ENCODE measurements at places on chromosomes 5 and 9.

GRCh38 chr5:91144491-91145332 lies 238.4 kb downstream of the ARRDC3 start:
- no peak for DNase-seq

DNA sequence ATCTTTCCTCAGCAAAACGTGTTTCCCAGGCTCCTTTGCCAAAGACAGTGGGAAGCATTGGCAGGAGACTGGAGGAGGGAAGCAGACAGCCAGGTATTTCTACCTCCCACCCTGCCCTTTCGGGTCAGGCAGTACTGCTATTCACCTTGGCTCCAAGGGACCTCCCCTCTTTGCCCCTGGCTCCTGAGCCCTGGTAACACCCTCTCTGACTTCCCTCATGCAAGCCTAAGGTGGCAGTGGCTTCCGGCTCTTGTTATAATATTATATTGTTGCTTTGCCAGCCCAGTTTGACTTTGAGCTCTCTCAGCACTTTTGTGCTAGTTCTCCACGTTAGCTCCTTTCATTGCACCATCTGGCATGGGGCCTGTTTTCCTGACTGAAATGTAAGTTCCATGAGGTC lies 81.6 kb upstream of the IFNK start:
- no peak for DNase-seq

- no peak for DNase-seq
These were observed 117.5 kb upstream of the FSTL4 start for GRCh38 chr5:133729800-133730199.

DNA sequence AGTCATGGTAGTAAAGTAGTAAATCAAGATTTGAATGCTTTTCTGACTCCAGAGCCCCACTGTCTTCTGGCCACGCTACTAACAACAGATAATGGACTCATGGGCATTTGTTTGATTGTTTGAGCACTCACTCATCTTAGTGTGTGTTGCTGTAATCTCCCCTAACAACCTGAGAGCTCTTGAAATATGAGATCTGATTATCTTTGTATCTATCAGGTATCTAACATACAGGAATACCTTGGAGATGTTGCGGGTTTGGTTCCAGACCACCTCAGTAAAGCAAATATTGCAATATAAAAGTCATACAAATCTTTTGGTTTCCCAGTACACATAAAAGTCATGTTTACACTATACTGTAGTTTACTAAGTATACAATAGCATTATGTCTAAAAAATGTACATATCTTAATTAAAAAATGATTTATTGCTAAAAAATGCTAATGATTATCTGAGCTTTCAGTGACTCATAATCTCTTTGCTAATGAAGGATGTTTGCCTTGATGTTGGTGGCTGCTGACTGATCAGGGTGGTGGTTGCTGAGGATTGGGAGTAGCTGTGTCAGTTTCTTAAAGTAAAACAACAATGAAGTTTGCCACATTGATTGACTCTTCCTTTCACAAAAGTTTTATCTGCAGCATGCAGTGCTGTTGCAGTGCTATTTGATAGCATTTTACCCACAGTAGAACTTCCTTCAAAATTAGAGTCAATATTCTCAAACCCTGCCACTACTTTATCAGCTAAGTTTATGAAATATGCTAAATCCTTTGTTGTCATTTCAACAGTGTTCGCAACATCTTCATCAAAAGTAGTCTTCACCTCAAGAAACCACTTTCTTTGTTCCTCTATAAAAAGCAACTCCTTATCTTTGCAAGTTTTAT lies 92.2 kb downstream of the ZNF462 start:
- DNase-seq: no peak

DNA sequence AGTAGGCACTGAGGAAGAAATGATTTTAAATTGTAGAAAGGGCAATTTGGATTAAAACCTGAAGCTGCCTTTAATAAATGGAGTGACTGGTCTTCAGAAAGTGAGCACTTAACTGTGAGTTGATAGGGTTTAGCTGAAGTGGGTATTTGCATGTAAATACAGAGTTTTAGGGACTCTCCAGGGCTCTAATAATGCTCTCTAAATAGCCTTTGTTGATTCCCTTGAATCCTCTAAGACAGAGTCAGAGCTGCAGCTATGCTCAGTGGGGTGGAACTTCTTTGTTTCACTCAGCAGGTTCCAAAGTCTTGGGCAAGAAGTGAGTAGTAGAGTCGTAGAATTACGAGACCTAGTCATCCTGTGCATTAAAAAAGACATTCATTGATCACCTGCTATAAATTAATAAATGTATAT lies 21.4 kb downstream of the GLRA1 start:
- no peak for DNase-seq

- no peak for DNase-seq
These were observed 302.6 kb downstream of the KIF4B start for GRCh38 chr5:155316070-155316714.

DNA sequence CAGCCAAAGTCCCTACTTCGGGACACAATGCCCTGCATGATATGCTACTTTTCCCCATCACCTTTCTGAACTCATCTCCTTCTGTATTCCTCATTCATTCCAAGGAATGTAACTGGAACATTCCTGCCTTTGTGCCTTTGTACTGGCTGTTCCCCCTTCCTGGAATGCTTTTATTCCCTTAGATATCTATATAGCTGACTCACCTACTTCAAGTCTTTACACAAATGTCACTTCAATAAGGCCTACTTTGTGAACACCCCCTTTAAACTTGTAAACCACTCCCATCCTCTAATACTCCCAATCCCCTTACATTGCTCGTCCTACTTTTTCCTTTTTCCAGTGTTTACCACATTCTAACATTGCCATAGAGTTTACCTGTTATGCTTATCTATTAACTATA lies 2.4 kb downstream of the NOL6 start:
- no peak for DNase-seq

- DNase-seq: no peak
These were observed 15.0 kb upstream of the TIFAB start for GRCh38 chr5:135467051-135467625.

GRCh38 chr5:10576790-10577189 lies 12.9 kb downstream of the ANKRD33B start:
- DNase-seq: no peak

DNA sequence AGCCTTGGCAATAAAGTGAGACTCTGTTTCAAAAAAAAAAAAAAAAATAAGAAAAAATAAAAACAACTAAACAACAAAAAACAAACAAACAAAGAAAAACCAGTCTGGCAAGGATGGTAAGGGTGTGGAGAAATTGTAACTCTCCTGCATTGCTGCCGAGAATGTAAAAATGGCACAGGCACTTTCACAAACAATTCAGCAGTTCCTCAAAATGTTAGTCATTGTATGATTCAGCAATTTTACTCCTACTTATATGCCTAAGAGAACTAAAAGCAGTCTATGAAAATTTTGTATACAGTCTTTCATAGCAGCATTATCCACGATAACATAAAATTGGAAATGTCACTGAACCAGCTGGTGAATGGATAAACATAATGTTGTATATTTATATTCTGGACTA lies 280.4 kb downstream of the CDH9 start:
- no peak for DNase-seq

DNA sequence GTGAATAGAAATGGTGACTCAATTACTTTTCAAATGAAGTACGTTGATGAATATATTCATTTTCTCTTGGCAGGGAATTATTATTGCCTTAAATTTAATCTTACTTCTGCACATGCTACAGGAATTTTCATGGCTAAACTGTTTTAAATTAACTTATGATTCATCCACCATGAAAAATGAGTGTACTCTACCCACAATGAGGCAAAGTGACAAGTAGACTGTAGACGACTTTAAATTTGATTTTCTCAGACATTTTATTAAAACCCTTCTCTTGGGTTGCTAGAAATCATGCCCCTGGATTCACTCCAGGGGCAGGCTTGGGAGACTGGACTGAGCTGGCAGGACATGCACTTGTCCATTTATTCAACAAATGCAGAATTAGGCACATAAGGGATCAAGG lies 23.5 kb upstream of the ERAP2 start:
- DNase-seq: no peak

DNA sequence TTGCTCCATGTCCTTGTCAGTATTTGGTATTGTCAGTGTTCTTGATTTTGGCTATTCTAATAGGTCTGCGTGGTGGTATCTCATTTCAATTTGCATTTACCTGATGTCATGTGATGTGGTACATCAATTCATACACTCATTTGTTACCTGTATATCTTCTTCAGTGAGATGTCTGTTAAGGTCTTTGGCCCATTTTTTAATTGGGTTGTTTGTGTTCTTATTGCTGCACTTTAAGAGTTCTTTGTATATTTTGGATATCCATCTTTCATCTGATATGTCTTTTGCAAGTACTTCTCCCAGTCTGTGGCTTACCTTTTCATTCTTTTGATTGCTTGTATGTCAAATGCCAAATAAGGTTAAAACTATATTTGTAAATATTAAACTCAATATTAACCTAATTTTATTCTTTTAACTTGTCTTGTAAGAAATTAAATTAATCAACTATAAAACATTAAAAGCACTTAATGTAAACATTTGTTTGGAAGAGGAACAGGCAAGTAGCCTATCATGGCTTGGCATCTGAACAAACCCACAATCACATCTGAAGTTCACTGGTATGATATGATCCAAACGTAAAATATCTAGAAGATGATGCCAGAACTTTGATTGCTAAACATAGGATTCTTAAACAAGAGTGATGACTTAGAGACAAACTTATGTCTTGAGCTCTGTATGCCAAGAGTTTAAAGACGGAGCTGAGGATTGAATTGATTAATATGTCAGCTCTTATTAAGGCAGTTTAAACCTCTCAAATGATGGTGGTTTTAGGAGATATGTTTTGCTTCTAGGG lies 587.3 kb downstream of the ANXA1 start:
- no peak for DNase-seq

DNA sequence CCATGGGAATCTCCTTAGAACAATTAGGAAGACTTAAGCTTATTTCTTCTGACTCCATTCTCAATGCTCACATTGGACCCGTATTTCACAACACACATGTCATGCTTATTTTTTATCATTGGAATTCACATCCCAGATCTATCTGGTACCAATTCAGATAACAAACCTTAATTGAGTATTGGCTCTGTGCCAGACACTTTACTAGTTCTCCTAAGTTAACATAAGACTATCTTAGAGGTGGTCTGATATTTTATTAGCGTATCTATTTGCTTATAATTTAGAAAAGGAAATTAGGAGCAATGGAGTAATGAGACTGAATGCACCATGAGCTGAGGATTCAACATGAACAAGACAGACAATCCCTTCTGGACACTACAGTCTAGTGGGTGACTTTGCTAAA lies 45.1 kb downstream of the FBXL7 start:
- no peak for DNase-seq

- no peak for DNase-seq
These were observed 106.3 kb upstream of the SPOCK1 start for GRCh38 chr5:137605411-137605810.

DNA sequence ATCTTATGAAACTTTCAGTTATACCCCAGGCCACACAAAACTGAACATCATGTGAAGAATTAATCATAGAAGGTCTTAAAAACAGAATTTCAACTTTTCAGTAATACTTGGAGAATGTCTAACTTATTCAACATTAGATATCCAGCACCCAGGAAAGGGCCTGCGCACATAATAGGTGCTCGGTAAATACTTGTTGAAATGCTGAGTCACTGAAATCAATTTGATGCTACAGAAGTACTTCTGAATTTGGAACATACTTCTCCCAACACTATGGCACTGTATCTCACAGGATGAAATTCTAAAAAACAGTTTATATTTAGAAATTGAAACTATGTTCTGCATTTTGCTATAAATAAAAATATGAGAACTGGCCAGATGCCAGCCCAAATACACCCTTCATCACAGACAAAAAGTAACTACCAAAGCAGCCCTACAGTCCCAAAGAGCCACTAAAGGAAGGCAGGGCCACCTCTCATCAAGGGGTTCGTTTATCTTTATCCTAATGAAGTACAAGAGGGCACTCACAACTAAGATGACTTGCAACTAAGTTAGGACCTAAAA lies 26.5 kb downstream of the MRPS27 start:
- DNase-seq: no peak

- DNase-seq: no peak
These were observed 4.7 kb downstream of the IRGM start for GRCh38 chr5:150851039-150851438.

GRCh38 chr9:88307136-88307535 lies 81.1 kb upstream of the SPIN1 start:
- DNase-seq: no peak

DNA sequence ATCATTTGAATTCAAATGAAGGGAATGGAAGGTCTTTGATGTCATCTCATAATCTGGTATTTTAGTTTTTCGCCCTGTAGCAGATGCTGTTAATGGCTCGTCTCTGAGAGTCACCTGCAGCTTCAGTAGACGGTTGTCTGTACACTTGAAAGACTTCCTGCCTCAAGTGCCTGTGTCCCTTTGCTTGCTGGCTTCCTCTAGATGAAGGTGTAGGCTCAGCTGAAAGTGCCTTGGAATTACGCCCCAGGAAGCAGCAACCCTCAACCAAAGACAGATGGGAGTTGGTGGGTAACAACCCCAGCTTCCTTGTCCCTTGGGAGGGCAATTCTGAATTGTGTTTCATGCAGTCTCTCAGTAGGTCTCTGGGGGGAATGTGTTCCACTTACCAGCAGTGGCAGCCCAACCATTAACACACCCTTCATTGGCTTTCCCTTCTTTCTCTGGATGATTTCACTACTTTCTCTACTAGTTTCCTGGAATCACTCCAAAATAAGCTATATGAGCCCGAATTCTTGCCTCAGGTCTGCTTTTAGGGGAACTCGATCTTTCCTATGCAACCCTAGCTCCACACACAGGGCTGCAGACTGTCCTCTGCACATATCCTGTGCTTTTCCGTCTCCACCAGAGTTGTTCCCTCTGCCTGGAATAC lies 395.6 kb downstream of the DMAC1 start:
- DNase-seq: no peak

- no peak for DNase-seq
These were observed 518 bp downstream of the LOX start for GRCh38 chr5:122077366-122078115.

DNA sequence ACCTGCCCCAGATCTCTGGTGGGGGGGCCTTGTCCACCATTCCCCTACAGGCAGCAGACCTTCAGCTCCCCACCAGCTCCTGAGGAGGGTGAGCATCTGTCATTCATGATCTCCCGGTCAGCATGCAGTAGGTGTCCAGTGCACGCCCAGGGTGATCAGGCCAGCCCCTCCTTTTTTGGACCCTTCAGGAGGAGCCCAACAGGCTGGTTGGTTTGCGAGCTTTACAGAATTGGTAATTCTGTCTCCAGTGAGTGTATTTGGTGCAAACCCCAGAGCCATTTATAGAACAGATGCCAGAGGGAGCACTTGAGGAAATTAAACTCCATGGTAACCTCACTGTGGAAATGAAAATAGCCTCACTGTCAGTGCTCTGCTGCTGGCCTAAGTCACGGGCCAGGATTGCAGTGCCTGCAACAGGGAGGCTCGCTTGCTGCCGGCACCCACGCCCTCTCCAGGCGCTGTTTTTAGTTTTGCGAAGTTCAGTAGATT lies 23.4 kb downstream of the WNK2 start:
- DNase-seq: no peak

DNA sequence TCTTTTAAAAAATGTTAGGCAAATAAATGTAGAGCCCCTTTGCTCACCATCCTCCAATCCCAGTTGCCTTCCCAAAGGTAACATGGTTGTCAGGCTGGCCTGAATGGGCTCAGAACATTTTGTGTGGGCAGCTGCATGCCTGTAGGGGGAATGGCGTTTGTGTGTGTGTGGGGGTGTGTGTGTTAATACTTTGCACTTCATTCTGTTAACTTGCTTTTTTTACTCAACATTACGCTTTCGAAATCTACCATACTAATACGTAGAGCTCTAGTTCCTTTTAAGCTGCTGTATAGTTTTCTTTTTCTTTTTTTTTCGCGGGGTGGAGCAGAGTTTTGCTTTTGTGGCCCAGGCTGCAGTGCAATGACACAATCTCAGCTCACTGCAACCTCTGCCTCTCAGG lies 14.0 kb downstream of the MYOZ3 start:
- DNase-seq: no peak
